ENCODE measurements at places on chromosomes 4 and X.
A peak's percentile ranks its signal among the peaks of the same experiment; 100 is the strongest.

- no peak for DNase-seq
Measured at GRCh38 chr4:182448281-182449151, 205.3 kb downstream of the TENM3 start.

DNA sequence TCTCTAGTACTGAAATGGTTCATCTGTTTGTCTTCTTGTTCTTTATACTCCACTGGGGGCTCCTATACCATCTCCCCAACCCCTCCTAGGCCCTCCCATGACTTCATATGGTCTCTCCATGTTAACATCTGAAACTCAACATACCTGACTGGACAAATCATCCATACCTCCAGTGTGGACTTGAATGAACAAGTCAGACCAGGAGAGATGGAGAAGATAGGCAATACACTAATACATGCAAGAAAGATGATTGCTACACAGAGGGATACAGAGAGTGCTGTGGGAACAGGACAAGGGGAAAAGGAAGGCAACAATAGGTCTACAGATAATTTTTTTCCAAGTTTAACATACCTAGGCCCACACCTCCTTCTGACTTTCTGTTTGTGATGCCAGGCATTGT lies 175.1 kb downstream of the FHIP1A start:
- DNase-seq: peak; percentile 63

DNA sequence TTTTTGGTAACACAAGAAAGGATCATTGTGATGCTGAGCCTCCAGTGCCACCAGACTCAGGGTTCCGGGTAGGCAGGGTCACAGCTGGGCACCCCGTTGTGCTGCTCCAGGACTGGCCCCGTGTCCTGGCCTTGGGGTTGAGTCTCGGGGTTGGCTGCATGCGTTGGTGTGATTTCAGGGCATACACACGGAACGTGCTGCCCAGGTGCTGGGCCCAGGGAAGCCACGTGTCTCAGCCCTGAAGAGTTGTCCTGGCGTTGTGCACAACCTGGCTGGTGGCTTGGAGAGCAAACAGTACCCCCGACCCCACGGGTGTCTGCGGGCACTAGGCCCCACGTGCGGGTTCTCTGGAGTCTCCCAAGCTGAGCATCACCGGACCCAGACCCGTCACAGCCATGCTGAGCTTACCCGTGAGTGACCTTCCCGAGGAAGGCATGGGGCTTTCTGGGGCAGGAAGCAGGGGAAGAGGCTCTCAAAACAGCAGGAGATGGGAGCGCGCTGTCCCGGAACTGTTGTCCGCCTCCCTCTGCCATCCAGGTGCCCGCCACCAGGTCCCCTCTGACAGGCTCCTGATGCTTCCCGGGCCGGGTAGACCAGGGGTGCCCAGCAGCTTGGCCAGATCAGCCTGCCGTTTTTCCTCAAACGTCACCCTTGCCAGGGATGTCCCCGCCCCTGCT lies 66.1 kb upstream of the ENPP6 start:
- DNase-seq: no peak

DNA sequence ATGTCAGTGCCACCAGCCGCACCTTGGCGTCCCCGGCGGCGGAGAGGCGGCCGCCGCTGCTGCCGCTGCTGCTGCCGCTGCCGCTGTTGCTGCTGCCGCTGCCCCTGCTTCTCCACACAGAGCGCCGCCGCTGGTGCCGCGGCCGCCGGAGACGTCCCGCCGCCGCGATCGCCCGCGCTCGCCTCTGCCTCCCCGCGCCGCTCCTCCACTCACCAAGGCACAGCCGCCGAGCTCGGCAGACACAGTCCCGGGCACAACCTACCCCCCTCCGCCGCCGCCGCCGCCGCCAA lies at the start of gene PPP3CA:
Gene PPP3CA (minus strand): TSS at position 260 of the 290 bp plus-strand sequence.
- DNase-seq: no peak

DNA sequence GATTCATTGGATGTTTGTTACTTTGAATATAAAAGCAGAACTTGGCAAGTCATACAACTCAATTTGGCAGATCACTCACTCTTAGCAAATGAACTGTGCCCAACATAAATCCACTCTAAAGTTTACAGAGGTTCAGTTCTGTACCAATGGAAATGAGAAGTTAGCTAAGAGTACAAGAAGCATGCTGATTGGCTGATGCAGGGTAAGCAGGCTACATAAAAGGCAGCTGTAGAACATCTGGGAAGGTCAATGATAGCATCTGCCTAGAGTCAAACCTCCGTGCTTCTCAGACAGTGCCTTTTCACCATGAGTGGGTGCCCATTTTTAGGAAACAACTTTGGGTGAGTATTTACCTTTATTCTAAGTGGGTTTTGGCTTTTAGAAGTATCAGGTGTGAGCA lies at the start of gene TDO2:
Gene TDO2 (plus strand): TSS at position 244 of the 400 bp plus-strand sequence. CDS start 63 bp downstream, at position 307.
- DNase-seq: no peak

GRCh38 chr4:77360451-77360850 lies 203.4 kb downstream of the CCNG2 start:
- no peak for DNase-seq

DNA sequence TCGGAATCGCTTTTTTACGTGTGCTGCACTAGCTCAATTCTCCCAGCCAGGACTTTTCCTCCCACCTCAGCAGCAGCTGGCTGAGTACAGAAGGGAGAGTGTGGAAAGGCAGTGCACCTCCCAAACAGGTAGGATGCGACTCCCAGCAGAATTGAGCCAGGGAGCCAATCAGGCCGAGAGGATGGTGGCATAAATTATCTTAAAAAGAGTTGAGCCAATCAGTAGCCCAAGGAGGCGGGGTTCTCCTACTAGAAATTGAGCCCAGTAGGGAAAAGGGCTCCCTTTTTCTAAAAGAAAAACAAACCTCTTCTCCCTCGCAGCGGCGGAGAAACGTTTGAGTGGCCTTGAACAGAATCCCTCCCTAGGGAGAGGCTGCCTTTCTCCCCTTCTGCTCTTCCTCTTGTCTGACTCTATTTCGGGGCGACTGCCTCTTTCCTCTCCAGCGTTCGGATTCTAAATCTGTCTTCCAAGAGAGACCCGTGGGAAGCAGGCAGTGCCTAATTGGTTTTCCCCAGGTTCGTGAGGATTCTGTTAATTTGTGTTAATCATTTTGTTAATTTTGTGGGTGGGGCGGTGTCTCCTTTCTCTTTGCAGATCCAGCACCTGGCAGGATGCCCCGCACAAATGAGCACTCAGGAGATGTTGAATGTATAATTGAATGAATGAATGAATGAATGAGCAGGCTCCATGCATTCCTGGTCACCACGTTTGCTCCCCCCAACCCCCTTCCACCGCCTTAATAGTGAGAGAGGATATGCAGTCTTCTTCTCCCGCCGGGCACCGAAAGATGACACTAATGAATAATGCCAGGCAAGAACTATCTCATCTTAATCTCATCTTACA lies at the start of gene GABRG1:
Gene GABRG1 (minus strand): TSS at position 142 of the 843 bp plus-strand sequence. CDS start 141 bp downstream, at position 1.
- DNase-seq: no peak

- no peak for DNase-seq
Measured at GRCh38 chr4:165426331-165426730, 47.5 kb downstream of the CPE start.

GRCh38 chr4:37793562-37793961 lies 32.9 kb upstream of the PGM2 start:
- DNase-seq: no peak

DNA sequence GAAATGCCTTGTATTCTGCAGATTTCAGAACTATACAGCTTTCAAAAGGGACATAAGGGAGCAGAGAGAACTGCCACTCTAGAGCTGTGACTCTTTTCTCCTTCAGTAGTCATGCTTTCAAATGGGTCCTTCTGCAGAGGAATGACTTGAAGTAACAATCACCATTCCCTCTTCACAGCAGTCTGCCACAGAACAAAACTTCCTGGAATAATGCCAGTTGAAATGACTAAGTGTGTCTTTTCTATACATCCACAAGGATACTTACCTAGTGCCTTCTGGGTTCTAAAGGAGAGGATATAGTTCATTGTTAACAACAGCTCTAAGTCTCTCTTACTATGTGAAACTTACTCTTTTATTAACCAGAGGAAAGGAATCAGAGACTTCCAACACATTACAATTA lies 515.4 kb upstream of the ATOH1 start:
- DNase-seq: peak; percentile 13

GRCh38 chr4:81839347-81840042 lies 367.8 kb upstream of the RASGEF1B start:
- DNase-seq: no peak

GRCh38 chrX:47191331-47191730 lies 2.3 kb upstream of the UBA1 start:
- DNase-seq: no peak

DNA sequence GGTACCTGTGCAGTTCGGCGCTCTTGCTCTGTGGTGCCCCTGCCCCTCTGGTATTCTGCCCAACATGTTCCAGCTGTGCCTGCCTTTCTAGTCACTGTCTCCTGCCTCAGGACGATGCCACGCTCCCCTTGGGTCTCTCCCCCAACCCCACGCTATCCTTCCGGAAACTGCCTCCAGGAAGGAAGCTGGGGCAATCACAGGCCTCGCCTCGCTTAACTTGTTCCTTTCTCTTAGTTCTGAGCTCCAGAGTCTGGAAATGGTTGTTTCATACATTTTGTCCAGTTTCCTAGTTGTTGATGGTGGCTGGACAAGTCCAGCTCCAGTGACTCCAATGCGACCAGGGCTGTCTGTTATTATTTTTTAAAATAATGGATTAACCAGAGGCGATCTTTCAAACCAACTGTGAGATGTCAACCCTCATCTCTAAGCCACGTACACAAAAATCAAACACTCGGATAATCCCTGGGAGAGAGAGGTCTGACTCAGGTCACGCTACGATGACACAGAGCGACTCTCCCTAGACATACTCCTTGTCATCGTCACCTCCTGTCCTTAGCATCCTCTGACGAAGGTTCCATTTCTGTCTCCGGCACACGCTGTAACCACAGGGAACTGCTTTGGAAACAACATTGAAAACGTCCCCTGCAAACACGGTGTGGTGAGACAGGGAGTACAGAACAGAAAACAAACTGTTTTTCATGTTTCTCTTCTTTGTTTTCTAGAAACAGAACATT lies 62.5 kb downstream of the ABLIM2 start:
- DNase-seq: no peak

DNA sequence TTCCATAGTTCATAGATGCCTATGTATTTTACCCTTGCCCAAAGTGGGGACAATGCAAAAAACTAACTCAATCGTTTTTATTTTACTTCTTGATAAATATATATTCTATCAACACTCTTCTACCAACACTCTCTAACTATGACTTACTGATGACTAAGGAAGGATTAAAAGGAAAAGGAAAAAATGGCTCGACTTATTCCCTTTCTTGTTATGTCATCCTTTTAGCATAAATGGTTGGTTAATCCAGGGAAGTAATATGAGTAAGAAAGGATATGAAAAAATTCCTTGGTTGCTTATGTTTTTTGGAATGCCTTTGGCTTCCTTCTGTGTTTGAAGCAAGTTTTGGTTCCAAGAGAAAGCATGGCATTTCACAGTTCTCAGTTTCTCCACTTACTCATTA lies 1087.1 kb downstream of the C4orf33 start:
- DNase-seq: no peak

DNA sequence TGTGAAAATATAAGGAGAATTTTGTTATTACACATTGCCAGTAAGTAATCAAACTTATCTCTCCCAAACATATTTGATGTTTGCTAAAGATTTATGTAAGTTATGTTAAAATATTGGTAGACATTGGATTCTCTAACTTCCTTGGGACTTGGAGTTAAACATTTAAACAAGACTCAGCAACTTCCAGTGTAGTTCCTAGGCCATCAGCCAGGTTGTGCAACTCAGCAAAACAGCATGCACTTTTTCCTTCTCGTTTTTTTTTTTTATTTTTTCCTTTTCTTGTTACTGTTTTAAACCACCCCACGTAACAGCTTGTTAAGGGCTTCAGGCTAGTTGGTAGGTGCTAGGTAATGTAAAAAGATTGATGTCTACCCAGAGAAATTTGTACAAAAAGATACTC lies 510.4 kb downstream of the ANKRD50 start:
- DNase-seq: no peak

DNA sequence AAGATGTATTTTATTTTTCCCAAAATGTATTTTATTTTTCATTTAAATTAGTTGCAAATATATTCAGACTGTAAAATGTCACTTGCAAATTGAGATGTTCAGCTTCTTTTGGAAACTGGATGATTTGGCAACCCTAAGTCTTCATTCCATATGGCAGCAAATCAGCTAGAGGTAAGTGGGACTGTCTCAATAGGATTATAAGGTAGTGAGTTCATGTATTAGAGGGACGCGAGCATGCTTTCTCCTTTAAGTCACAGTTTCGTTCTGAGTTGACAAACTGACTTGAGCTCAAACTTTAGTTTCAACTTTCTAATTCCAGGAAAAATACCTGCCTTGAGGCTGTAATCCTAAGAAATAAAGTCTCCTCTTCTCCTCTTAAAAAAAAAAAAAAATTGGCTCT lies 44.2 kb upstream of the TMEM131L start:
- DNase-seq: no peak

- no peak for DNase-seq
Measured at GRCh38 chr4:47383829-47384427, 79.6 kb downstream of the COMMD8 start.

- DNase-seq: peak; percentile 40
Measured at GRCh38 chrX:40855411-40855810, 120.1 kb upstream of the MED14 start.

DNA sequence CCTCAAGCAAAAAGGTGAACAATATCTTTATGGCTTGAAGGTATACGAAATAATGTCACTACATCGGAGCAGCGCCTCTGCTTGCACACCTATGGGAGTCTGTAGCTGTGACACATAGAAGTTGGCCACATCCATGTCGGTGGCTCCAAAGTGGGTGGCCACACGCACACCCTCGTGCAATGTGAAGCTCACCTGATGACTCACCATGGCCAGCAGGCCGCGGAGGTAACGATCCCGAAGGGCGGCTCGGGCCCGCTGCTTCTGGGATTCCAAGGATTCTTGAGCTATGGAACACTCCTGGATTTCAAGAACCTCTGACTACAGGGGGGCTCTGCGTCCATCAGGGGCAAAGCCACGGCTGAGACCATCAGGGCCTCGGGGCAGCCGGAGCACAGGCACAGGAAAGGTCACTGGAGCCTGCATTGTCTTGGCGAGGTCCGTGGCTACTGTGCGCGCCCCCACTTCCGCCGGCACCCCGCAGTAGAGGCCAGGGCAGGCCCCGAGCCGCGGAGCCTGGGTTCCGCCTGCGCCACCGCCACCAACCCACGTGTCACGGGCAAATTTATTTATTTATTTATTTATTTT lies 25.2 kb downstream of the NYX start:
- no peak for DNase-seq

- DNase-seq: no peak
Measured at GRCh38 chr4:110208419-110208818, 10.0 kb upstream of the ELOVL6 start.

GRCh38 chrX:109600237-109600651 lies 24.7 kb downstream of the KCNE5 start:
- DNase-seq: no peak

- DNase-seq: no peak
Measured at GRCh38 chrX:9644335-9644734, 121.3 kb downstream of the GPR143 start.

Measured in keratinocyte (primary cell).